ENCODE measurements at places on chromosomes 1 and 21.

- DNase-seq = no peak
Measured at GRCh38 chr1:5611851-5612250, 380.4 kb downstream of the NPHP4 start.

- no peak for DNase-seq
Measured at GRCh38 chr1:17551755-17552234, 12.3 kb downstream of the ARHGEF10L start.

- DNase-seq = no peak
Measured at GRCh38 chr21:37944496-37944895, 28.2 kb upstream of the KCNJ6 start.

DNA sequence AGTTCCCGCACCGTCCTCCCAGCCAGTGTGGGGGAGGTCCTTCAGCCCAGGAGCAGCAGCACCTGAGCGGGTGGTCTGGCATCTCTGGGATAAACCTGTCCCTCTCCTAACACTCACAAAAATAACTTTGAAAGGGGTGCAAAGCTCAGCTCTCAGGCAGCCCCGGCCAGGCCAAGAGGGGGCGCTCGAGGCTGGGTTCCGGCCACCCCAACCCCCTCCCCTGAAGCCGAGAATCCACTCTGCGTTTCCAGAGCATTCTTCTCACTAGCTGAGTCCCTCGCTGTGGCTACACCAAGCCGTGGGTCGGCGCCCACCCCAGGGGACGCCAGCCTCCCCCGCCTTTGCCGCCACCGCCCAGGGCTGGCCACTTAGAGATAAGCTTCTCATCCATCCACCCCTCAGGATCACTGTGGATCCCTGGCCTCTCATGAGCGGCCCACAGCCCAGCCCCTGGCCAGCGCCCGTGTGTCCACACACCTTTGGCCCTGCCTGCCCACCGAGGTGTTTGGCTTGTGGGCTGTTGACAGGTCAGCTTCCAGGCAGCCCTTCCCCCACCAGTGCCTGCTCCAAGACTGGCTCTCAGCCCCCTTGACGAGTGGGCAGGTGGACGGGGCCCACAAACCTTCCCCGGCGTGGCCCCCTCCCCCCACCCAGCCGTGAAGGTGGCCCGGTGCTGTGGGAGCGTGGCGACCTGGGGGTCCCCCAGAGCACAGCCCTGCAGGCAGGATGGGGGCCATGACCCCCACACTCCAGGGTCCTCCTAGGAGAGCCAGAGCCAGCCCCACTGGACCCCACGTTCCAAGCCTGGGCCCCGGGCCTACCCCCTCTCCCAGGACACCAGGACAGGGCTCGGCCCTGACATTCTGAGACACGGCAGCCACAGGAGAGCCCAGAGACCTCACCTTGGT, 1.9 kb downstream of the FTCD start:
- no peak for DNase-seq

- DNase-seq = no peak
Measured at GRCh38 chr21:45575993-45576837, 34.0 kb upstream of the SLC19A1 start.

DNA sequence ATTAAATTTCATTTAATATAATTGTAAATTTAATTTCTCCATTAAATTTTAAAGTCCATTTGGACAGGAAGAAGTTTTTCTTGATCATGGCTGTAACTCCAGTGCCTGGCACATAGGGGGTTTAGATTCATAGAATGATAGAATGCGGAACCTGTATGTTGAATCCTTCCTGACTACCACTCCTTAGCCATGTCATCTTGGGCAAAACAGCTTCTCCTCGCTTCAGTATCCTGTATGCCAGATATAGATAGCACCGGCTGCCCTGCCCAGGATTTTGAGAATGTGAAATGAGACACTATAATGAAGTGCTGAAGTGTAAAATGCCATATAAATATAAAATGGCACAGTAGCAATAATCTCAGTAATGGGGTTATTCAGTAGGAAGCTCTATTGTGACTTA, 6.4 kb downstream of the DYRK1A start:
- no peak for DNase-seq

DNA sequence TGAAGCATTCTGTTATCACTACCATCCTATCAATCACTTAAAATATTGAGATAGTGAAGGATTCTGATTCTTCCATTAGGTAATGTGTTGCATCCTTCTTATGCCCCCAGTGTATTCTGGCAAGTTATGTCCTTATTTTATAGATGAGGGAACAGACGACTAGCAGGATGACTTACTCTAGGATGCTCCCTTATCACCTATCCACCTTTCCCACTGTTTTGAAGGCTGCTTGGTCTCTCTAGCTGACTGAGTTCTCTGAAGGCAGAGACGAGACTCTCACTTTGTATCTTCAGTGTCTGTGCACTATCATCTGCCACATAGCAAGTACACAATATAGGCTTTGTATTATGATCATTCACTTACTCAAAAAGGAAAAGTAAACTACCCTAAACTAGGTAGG, 4.0 kb downstream of the GLUL start:
- no peak for DNase-seq

- no peak for DNase-seq
Measured at GRCh38 chr1:11147197-11147770, 41.9 kb upstream of the ANGPTL7 start.
